Renal cortex interstitium (tissue), 15 donors: ENCODE measurements at places on chromosomes 6 and 20. TPM values are rescaled to one million over a fixed set of nuclear protein-coding genes. Genes with fewer than 3 reads are reported as not detected.

PRR18 gene
- 0.45 TPM for polyA plus RNA-seq

SFTA2 gene
- polyA plus RNA-seq = 1.2 TPM

PGC gene
- polyA plus RNA-seq = 0.26 TPM

ABT1 gene
- polyA plus RNA-seq = 13.6 TPM

SRMS gene
- polyA plus RNA-seq = 0.14 TPM

BPIFB4 gene
- not detected for polyA plus RNA-seq

VNN1 gene
- polyA plus RNA-seq = 0.22 TPM

GRCh38 chr20:41932431-41932830 is 314.3 kb upstream of the CHD6 start:
- DNase-seq = no peak

GRCh38 chr20:32544893-32545840 is 40.0 kb downstream of the NOL4L start:
- no peak for DNase-seq

- no peak for DNase-seq
Measured at GRCh38 chr6:150395388-150396009, 26.7 kb downstream of the IYD start.

GRCh38 chr20:25300496-25301170 is 52.7 kb downstream of the PYGB start:
- DNase-seq = no peak

GRCh38 chr6:27106382-27106781 is 141.1 kb upstream of the PRSS16 start:
- no peak for DNase-seq

- no peak for DNase-seq
Measured at GRCh38 chr6:56649782-56650181, 7.1 kb upstream of the DST start.

DNA sequence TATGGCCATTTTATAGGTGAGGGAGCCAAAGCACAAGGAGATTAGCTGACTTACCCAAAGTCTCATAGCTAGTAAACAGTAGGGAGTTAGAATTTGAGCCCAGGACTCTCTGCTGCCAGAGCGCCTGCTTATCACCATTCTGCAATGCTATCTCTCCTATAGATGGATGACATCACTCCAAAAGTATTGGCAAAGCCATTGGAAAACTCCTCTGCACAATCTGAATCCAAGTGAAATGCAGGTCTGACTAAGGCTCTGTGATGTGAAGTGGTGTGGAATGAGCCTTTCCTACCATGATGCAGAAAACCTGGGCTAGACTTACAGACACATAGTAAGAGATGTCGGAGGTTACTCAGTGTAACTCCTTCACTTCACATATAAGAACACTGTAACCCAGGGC is 106.3 kb downstream of the GRM1 start:
- DNase-seq = no peak

GRCh38 chr6:30678964-30679726 is 6.3 kb upstream of the DHX16 start:
- no peak for DNase-seq

DNA sequence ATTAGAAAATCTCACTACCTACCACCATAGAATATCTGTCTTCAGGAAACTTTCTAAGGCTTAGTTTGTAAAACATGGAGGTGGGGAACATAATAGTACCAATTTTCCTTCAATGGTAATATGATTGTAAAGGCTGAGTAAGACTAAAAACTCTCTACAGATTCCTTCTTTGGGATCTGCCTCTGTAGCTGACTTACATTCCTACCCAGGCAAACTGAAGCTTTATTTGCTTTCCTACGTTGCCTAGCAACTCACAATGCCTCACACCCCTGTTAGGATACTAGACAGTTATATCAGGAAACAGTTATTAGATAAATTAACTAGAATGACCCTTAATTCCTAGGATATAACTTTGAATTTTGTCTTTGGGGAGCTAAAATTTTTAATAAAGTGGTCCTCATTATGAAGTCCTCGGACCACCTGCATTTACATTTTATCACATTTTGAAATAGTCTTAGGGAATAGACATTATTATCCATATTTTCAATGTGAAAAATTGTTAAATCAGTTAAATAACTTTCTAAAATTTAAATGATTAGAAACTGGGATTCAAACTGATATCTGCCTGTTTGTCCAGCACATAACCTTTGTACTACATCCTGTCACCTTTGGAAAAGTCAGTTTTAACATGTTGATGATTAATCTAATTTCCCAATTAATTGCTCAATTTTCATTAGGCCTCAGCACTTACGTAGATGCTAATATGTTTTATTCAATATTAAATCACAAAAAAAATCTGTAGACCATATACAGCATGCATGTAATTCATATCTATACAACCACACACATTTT is 591.4 kb downstream of the RNF144B start:
- DNase-seq = peak; percentile 56
